ENCODE measurements at places on chromosomes 7 and 10.
A peak's percentile ranks its signal among the peaks of the same experiment; 100 is the strongest.

DNA sequence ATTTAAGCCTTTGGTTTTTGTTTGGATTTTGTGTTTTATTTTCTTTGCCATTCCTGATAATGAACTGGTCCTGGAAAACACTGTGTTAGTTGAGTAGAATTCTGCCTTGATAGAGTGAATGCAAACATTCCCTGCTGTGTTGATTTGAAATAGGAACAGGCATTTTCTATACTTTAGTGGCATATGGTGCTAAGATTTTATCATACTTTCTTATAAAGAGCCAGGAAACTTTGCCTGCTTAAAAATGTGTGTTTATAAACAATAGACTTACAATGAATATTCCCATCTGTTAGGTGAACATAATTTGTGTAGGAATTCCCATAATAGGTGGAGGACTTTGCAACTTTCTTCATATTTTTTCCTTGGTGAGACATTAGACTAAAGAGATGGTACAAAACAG lies 333.3 kb downstream of the SDK1 start:
- DNase-seq = no peak

GRCh38 chr7:71976645-71977044 lies 435.5 kb downstream of the CALN1 start:
- no peak for DNase-seq

GRCh38 chr7:74365322-74366022 lies 76.3 kb downstream of the CLIP2 start:
- DNase-seq = peak; percentile 91

DNA sequence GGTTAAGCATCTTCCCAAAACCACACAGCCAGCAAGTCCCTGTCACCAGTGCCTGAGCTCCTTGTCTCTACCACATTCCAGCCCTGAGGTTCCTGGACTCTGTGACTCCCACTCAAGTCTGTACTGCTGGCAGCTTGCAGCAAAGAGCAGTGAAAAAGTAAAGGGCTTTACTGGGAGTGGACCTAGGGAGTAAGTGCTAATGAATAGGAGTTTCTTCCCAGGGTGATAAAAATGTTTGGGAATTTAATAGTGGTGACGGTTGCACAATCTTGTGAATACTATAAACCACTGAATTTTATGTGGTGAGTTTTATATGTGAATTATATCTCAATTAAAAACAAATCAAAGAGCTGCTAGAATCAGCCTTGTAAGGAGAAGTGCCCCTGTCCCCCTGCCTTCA lies 22.6 kb downstream of the HSPA12A start:
- DNase-seq = no peak

DNA sequence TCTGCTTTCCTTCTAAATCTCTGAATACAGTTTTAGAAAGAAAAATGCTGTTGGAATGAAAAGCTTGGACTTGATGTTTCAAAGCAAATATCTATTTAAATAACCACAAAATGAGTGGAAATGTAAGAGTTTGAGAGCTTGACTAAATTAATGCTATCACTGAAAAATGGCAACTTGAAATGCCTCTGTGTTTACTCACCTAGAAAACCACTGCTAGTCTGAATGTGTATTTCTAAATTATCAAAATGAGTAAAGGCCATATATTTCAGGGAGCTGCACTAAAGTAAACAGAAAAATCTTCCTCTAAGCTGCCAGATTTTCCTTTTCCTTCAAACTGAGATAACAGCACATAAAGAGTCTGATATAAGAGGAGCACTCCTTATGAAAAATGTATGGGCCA lies 87.9 kb downstream of the DPY19L1 start:
- DNase-seq = no peak

DNA sequence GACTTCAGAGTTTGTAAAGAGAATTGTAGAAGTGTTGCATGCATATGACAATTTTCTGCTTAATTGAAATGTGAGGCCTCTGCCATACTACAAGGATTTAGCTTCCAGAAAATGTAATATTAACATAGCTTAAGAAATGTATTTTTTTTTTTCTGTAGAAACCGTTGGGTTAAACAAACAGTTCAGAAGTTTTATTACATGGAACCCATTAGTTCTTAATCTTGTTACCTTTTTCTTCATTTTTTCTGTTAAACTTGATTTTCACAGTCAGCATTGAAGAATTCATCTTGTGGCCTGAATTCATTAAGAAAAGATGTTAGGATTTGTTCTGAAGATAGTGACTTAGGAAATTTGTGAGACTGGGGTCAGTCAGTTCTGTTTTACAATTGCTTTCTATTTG lies 4.9 kb downstream of the PTEN start:
- no peak for DNase-seq

DNA sequence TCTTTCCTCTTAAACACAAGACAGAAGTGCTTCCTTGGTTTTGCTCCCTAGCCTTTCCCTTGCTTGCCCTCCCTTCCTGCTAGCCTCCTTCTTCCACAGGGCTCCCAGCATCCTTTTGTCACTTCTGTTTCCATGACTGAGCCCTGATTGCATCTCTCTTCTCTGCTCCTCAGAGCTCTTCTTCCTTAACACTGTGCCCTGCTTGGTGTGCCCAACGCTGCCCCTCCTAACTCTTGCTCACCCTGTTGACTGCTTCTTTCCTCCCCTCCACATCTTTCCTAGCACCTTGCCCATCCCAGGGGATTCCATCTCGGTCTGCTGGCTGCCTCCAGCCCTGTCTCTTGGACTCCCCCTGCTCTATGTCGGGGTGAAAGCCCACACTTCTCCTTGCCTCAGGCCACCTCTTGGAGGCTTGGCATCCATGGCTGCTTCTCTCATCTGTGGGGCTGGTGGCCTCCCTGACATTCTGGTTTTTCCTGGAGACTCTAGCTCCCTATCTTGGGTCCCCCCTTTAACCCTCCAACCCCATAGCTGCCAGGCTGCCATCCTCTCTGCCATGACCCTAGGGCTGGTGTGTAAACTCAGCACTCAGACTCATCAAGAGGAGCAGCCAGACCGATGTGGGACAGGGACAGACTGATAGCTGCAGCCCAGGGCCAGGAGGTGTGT lies 5.8 kb downstream of the IGFBP1 start:
- no peak for DNase-seq

- no peak for DNase-seq
Observed at GRCh38 chr10:122498521-122498920, 37.2 kb downstream of the HTRA1 start.

GRCh38 chr7:22989643-22990587 lies 24.0 kb downstream of the HYCC1 start:
- no peak for DNase-seq

DNA sequence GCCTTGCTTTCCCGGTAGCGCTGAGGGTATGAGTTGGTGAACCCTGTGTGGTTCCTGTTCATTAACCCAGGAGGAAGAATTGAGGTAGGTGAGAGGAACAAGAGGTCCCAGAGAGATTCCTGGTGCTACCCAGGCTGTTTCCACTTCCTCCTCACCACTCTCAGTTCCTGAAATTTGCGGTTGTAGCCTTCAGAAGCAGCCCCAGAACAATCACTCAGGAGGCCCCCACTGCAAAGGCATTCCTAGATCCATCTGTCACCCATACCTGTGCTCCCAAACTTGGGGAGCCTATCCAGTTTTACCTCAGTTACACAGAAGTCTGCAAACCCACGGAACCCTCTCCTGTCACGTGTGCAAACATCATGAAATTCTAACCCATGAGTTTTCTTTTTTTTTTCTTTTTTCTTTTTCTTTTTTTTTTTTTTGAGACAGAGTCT lies 9.0 kb upstream of the PIP4K2A start:
- DNase-seq = no peak

DNA sequence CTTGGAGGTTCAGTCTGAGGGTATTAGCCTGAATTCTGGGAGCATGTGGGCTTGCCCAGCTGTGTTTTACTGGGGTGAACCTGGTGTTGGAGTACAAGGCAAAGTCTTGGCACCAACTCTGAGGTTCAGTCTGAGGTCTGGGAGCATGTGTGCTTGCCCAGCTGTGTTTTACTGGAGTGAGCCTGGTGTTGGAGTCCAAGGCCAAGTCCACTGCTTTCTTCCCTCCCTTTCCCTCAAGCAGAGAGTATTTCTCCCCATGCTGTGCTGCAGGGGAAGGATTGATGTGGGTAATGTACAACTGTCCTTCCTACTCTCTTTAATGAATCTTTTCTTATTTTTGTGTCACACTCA lies 236.1 kb downstream of the NXPH1 start:
- DNase-seq = no peak

GRCh38 chr10:74332398-74332797 lies 181.4 kb downstream of the ADK start:
- peak; percentile 13 for DNase-seq

Data from SJCRH30 (cell line).